ENCODE measurements at places on chromosomes 4 and X.

DNA sequence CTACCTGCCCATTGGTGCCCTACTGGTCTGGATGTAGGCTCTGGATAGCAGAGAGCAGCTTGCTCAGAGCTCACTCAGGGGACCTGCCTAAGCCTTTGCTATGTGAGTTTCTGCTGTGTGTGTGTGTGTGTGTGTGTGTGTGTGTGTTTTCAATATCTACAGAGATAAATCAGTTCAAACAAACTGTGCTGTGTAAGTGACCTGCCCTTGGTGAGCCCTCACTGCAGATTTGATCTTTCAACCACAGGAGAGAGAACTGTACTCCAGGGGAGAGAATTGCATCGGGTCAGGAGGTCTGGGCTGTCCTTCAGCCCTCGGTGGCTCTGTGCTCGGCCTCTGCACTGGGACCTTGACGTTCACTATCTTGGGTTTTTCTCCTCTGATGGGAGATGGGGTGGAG, 35.0 kb upstream of the CDKN2AIP start:
- no peak overlapping the region for H3K27ac ChIP-seq
- no peak for DNase-seq
- H3K36me3 ChIP-seq: no peaks in the 10 kb centered on the region
- peaks cover 3% of the 10 kb centered on the region for H3K4me1 ChIP-seq

GRCh38 chr4:37981844-37982720, 21.9 kb downstream of the PTTG2 start:
- no peaks in the 10 kb centered on the region for H3K27me3 ChIP-seq
- no peak overlapping the region for H3K4me3 ChIP-seq
- peak overlapping the region; percentile 87 for H3K27ac ChIP-seq
- no peaks in the 10 kb centered on the region for H3K36me3 ChIP-seq
- DNase-seq: no peak

- H3K27ac ChIP-seq: peak overlapping the region; percentile 63
- no peaks in the 10 kb centered on the region for H3K27me3 ChIP-seq
- no peak for DNase-seq
- H3K4me1 ChIP-seq: peaks cover 5% of the 10 kb centered on the region
Observed at GRCh38 chr4:139532947-139533346, 23.1 kb downstream of the SETD7 start.

DNA sequence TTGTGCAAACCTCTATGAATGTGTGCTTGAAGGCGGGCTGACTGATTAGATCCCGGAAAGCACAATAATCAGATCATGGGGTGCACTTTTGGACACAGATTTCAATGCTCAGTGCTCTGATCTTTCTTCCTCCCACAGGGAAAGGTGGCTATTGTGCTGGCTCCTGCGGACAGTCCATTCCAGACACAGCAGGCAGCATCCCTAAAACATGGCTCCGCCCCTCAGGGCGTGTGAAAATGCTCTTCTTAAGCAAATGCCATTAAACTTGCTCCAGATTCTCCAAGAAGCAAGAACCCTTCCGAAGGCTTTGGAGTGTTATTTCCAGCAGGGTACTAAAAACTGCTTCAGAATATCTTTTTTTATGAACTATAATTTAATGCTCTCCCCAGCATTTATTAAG, 100.0 kb downstream of the SLC2A9 start:
- DNase-seq: no peak
- H3K36me3 ChIP-seq: no peaks in the 10 kb centered on the region
- H3K4me3 ChIP-seq: no peak overlapping the region
- no peaks in the 10 kb centered on the region for H3K4me1 ChIP-seq

- peaks cover 11% of the 10 kb centered on the region for H3K36me3 ChIP-seq
- H3K27me3 ChIP-seq: no peaks in the 10 kb centered on the region
- H3K4me1 ChIP-seq: peaks cover 3% of the 10 kb centered on the region
- H3K27ac ChIP-seq: no peak overlapping the region
- no peak overlapping the region for H3K4me3 ChIP-seq
Observed at GRCh38 chr4:165299399-165300060, 27.9 kb upstream of the MSMO1 start.

DNA sequence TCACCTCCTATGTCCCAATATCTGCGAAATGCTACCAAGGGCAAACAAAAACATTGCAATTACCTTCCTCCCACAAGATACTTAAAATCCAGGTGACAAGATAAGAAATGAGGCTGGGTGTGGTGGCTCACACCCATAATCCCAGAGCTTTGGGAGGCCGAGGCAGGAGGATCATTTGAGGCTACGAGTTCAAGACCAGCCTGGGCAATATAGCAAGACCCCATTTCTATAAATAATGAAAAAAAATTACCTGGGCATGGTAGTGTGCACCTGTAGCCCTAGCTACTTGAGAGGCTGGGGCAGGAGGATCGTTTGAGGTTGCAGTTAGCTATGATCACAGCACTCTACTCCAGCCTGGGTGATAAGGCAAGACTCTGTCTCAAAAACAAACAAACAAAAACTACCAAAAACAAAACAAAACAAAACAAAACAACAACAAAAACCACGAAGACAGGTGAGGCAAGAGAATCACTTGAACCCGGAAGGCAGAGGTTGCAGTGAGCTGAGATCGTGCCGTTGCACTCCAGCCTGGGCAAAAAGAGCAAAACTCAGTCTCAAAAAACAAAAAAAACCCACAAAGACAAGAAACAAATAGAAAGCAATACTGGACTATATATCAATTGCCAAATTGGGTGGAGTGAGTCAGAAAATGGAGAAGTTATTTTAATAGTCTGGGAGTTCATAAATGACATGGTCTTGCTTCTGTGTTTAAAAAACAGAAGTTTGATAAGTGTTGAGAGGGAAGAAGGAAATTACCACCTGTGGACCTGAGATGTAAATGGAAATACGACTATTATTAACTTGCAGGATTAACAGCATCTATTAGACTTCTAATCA, 176.5 kb downstream of the FBXW7 start:
- H3K4me3 ChIP-seq: no peak overlapping the region
- no peak for DNase-seq
- H3K27ac ChIP-seq: no peak overlapping the region
- H3K36me3 ChIP-seq: no peaks in the 10 kb centered on the region
- H3K27me3 ChIP-seq: no peaks in the 10 kb centered on the region

Measured in mesenchymal stem cell (in vitro differentiated cells and primary cell).